ENCODE measurements at places on chromosomes 4 and X.

GRCh38 chr4:15836362-15836761, 58.2 kb downstream of the CD38 start:
- no peak for DNase-seq

GRCh38 chr4:78207541-78207940, 150.4 kb downstream of the FRAS1 start:
- no peak for DNase-seq

GRCh38 chr4:138861135-138861534, 154.4 kb upstream of the NOCT start:
- DNase-seq = no peak

- no peak for DNase-seq
These were observed 265.4 kb upstream of the CASK start for GRCh38 chrX:42188730-42189129.

- no peak for DNase-seq
These were observed 222 bp downstream of the SMAD1 start for GRCh38 chr4:145481942-145482208.

- no peak for DNase-seq
These were observed 211.4 kb downstream of the MID1IP1 start for GRCh38 chrX:39012621-39013111.

GRCh38 chr4:41957634-41958033, 22.4 kb downstream of the TMEM33 start:
- DNase-seq = no peak

DNA sequence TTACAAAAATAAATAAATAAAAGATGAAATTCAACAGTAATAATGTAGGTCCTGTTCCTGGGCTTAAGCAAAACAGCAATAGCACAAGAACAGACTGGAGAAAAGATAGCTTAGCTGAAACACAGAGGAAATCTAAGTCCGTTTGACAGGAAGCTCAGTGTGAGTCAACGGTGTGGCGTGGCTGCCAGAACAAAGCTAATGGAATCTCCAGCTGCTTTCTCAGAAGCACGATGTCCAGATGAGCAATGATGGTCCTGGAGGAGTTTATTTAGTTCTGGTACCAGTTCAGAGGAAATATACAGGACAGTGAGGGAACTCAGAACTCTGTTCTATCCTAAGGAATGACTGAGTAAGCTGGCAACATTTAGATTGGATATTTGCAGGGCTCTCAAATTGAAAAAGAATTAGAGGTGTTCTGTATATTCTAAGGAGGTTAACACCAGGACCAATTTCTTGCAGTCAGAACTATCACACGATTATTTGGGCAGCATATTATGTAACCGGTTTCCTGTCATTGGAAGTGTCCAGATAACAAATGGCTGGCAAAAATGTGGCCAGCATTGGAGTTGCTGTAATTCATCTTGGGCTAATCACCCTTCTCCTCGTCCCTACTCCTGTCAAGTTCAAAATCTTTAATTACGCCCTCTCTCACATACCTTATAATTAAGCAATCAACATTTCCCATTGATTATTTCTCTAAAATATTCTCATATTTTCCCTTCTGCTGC, 12.7 kb downstream of the GAB3 start:
- no peak for DNase-seq

DNA sequence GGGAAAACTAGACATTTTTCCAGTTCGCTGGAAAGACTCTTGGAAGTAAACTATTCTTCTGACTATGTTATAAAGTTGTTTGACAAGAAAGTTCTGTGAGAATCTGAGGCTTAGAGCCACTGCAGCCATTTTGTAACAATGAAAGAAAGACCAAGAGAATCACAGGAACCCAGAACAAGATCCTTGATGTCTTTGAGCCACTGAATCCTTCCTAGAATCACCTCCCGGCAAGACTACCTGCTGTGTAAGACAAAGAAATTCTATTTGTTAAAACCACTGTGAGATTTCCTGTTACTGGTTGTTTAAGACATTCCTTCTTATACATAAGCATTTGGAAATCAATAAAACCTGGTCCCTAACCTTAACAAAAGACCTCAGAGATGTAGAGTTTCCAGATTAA, 175.7 kb upstream of the RASGEF1B start:
- DNase-seq = no peak

- DNase-seq = no peak
These were observed 3.9 kb downstream of the PRSS12 start for GRCh38 chr4:118348886-118349285.

DNA sequence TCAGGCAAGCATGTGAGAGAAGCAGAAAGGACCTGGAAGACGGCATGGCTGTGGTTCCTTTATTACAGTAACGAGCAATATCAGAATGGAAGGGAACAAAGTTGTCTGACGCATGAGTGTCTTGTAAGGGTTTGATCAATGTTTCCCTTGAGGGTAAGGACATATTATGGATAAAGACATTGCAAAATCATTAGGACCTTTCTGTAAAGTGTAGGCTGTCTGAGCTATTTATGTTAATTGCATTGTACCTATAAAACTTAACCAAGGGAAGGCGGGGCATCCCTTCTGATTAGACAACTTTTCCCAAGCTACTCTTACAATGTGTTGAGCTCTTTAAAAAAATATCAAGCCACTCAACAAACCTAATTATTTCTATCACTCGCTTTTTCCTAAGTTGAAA, 112.2 kb upstream of the JADE1 start:
- DNase-seq = no peak

GRCh38 chr4:107826421-107826980, 1.8 kb downstream of the SGMS2 start:
- DNase-seq = no peak

GRCh38 chr4:86664959-86665358, 70.8 kb downstream of the PTPN13 start:
- no peak for DNase-seq

DNA sequence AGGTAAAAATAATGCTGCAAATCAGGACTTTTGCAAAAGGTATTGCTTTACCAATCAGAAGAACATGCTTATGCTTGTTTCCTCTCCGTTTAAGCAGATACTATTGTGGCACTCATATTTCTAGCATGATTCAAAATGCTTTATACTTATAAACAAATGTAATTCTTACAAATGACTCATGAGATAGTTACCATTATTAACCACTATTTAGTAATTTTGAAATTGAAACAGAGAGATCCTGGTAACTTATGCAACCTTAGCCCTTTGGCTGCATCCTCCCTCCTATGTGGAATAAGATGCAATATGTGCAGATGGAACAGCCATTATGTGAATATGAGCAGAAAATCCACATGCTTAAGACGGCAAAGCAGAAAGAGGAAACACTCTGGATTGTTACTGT, 164.7 kb downstream of the PCDH18 start:
- DNase-seq = no peak

- no peak for DNase-seq
These were observed 77.1 kb downstream of the RBM46 start for GRCh38 chr4:154858166-154858565.
